Activated CD8-positive, alpha-beta memory T cell treated with anti-CD3 and anti-CD28 coated beads for 1 hour (primary cell): ENCODE measurements at places on chromosomes 1 and 21.

GRCh38 chr1:168613038-168613451 lies 36.6 kb downstream of the XCL1 start:
- DNase-seq: no peak

GRCh38 chr1:220497220-220497947 lies 30.6 kb upstream of the MARK1 start:
- DNase-seq: no peak

GRCh38 chr1:47432071-47433036 lies 5.5 kb upstream of the FOXD2 start:
- no peak for DNase-seq

DNA sequence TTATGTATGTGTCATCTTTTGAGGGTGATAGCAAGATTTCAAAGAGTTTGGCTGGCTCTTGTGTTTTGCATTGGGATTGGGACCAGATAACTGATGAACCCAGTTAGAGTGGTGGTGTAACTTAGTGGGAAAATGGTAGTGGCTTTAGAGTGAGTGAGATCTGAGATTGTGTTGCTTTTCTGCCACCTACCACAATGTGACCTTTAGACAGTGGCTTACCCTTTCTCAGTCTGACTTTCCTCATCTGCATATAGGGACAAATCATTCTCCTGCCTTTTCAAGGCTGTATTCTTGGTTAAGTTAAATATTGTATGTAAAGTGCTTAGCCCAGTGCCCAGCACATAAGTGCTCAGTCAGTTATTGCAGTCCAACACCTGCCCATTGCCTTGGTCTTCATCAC lies 31.3 kb downstream of the CENPF start:
- DNase-seq: no peak

- no peak for DNase-seq
Measured at GRCh38 chr1:93549811-93550210, 101.9 kb downstream of the FNBP1L start.

GRCh38 chr1:50329332-50329932 lies 93.8 kb downstream of the DMRTA2 start:
- no peak for DNase-seq

DNA sequence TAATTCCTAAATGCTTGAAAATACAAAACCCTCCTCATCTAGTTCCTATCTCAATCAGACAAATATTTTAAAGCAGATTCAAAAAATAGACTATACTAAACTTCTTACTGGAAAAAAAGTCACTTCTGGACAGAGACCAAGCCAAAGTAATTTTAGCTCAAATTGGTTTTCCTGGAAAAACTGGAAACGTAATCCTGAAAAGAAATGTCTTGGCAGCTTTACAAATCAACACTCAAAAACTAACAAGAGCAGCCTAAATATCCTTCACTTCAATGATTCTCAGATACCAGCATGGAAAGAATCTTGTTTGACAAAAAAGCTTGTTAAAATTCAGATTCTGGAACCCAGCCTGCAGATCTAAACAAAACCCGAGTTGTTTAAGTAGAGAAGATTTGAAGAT lies 9.1 kb upstream of the GPR88 start:
- DNase-seq: no peak

- no peak for DNase-seq
Measured at GRCh38 chr1:203628201-203629015, 1.8 kb downstream of the ATP2B4 start.

DNA sequence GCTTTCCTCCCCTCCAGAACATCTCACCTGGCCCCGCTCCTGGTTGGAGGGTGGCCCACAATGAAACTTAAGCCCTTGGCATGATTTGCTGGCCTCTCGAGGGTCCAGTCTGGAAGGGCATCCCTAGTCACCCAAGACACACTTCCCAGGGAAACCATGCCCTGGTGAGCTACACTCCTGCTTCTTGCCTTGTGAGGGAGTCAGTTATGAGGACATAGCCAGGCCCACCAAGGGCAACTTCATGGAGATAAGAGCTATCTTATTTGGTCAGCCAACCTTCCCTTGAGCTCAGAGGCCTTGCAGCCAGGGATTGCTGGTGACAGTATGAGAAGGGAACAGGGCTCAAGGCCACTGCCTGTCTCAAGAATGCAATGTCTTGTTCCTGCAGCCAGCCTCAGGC lies 9.7 kb downstream of the TNR start:
- no peak for DNase-seq

DNA sequence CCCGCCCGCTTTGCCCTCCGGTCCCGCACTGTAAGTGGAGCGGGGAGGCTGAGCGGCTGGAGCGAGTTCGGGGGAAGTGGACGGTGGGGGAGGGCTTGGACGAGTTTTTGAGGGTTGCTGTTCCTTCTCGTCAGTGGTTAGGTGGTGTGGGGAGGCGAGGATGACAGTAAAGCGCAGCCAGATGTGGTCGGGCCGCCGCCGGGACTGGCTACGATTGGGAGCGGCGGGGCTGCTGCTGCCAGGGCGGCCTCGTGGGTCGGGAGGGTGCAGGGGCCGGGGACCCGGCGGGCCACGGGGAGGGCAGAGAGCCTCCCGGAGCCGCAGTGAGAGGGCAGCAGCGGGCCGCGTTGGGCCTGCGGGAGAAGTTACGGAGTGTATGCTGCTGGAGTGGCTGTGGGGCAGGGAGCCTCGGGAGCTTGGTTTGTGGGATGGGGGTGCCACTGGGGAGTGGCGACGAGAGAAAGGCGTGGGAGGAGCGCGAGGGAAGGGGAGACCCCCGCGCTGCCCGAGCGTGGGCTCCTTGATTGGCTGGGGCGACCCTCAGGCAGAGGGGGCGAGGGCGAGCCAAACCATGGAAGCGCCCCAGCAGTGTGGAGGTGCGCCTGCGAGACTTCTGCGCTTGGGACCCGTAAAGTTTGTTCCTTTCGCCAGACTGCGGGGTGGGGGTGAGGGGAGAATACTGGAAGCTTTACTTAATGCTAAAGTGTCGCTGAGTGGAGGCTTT lies 2.1 kb downstream of the ADGRL2 start:
- no peak for DNase-seq

- DNase-seq: no peak
Measured at GRCh38 chr1:162391790-162392563, 10.4 kb downstream of the C1orf226 start.

- no peak for DNase-seq
Measured at GRCh38 chr1:153985941-153986761, at the start of gene RAB13. Gene RAB13, minus strand, starts transcription at chr1:153986339. Its CDS starts 103 bp downstream, at chr1:153986236.

DNA sequence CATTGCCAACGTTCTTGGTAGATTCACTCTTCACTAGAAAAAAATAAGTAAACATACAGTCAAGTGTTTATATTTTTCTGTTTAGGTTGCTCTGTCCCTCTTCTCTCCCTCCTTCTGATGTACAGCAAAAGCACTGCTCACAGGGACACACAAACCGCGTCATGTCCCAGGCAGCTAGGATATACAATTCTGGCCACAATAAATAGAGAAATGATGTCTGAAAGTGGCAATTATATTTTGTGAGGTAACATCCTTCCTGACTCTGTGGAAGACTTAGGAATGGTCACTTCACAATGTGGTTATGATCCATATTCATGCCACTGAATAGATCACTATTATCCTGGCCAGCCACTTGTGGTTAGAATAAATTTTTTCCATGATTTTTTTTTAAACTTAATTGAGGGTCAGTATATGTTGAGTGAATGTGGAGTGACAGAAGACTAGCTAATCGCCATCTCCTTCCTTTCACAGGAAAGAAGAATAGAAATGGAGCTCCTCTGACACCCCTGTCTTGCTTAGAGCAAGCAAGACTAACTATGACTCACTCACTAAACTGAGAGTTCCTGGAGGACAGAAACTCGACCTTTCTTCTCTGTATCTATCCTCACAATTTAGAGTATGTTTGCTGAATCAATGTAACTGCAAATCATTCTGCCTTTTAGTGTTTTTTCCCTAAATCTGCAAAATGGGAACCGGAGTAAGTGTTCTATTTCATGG lies 54.0 kb downstream of the ZNHIT6 start:
- no peak for DNase-seq

GRCh38 chr1:246775531-246776385 lies 51.5 kb downstream of the SCCPDH start:
- no peak for DNase-seq

DNA sequence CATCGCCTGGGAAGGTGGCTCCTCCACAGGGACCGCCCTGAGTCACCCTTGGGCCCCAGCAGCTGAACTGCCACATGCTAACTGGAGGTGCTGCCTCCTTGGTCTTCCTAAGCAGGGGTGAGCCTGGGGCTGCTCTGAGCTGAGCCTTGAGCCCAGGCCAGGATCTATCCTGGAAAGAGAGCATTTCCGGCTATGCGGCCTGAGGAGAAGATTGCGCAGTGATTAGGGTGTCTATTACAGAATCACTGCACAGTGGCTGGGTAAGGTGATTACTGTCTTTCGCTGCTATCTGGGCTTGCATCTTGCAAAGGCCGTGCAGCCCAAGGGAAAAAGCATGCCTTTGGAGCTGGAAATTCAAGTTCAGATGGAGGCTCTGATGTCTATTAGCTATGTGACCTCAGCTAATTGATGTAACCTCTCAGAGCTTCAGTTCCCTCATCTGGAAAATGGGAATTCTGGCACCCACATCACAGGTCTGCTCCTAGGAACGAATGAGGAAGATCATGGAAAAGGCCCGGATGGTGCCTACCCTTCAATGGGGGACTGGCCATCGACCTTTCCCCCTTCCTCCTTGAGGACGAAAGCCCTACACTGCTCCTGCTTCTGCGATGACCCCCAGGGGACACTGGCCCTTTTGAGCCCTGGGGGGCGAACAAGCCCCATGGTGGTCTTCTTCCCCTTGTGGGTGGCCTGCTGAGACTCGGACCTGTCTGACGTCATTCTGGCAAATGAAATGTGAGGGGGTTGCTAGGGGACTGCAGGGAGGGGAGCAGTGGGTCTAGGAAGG lies 38.0 kb downstream of the GPR161 start:
- no peak for DNase-seq

DNA sequence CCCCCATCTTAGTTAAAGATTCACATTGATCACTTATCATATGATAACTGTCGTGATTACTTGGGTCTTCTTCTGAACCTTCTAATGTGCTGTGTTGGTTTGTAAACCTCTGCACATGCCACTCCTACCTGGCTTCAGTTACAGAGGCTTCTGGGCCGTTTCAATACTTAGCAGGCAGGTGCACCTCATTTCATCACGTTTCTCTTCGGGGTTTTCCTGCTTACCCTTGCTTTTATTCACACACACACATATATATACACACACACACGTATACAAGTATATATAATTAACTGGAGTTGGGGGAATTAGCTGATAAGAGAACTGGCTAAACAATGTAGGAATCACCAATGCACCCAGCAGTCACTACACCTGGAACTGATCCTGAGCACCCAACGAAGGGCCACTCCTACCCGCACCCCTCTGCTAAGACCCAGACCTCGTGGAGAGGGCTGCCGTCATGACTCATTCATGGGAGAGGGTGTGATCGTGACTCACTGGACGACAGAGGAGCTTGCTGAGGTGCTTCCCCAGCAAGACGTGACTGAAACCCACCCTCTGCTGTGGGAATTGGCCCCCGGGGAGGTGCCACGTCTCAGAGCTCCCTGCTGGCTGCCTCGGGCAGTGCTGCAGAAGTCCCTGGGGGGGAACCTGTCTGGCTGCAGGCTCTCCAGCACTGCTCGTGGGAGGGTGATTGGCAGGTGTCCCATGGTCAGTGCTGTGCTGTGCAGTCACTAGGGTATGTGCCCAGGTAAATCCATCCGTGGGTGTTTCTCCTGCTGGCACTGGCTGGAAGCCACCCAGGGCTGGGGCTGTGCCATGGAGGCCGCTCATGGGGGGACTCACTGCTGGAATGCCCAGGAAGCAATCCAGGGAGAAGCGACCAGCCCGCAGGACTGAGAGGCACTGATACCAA lies 166.6 kb downstream of the DYRK1A start:
- no peak for DNase-seq

DNA sequence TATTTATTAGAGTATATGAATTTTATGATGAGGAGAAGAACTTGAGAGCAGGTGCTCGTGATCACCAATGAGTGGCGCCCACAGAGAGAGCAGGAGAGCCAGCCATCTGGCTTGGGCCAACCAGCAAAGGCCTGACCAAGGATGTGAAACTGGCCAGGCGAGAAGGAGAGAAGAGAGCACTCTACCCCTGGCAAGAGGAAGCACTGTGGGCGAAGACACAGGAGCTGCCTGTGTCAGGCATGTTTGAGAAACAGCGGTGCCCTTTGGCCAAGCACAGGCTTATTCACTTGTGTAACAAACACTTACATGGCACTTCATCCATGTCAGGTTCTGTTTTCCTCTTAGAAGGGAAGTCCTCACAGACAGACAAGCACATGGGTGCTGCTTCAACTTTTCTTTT lies 4.2 kb upstream of the SIPA1L2 start:
- no peak for DNase-seq

DNA sequence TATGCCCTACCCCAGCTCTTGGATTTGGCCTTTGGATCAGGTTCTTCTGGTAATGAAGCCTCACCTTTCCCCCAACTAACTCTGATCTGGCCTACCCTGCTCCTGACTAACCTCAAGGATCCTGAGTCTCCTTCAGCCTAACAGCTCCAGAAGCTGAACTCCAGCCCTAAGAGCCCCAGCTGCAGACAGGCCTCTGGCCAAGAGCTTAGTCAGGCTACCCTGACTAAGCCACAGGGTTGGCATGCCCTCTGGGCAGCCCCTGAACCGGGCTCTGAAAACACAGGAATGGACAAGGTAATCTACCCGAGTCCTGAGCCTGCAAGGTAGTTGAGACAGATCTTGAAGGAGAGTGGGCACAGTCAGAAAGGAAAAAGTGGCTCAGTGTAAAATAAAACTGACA lies 29.4 kb downstream of the COA7 start:
- DNase-seq: no peak

GRCh38 chr1:21665711-21666575 lies 3.2 kb downstream of the RAP1GAP start:
- DNase-seq: no peak

GRCh38 chr1:115373305-115373704 lies 35.3 kb upstream of the NGF start:
- DNase-seq: no peak

- DNase-seq: no peak
Measured at GRCh38 chr1:153355445-153356071, 2.1 kb upstream of the S100A9 start.

DNA sequence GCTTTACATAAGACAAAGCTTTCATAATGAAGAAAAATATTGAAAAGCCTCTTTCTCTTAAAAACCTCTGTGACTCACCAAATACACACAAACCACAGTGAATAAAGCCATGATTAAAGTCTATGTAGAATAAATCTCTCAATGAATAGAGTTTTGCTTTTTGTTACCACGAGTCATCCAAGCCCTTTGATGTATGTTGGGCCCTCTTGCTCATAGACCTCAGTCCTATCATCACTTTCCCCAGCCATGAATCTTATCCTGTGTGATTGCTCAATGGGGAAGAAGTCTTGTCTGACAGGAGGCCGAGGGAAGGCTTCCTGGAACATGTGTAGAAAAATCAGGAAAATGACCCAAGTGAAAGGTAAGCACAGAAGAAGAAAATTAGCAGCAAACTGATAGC lies 60.8 kb downstream of the NGF start:
- DNase-seq: no peak
